ENCODE measurements at places on chromosomes 2 and 18.

DNA sequence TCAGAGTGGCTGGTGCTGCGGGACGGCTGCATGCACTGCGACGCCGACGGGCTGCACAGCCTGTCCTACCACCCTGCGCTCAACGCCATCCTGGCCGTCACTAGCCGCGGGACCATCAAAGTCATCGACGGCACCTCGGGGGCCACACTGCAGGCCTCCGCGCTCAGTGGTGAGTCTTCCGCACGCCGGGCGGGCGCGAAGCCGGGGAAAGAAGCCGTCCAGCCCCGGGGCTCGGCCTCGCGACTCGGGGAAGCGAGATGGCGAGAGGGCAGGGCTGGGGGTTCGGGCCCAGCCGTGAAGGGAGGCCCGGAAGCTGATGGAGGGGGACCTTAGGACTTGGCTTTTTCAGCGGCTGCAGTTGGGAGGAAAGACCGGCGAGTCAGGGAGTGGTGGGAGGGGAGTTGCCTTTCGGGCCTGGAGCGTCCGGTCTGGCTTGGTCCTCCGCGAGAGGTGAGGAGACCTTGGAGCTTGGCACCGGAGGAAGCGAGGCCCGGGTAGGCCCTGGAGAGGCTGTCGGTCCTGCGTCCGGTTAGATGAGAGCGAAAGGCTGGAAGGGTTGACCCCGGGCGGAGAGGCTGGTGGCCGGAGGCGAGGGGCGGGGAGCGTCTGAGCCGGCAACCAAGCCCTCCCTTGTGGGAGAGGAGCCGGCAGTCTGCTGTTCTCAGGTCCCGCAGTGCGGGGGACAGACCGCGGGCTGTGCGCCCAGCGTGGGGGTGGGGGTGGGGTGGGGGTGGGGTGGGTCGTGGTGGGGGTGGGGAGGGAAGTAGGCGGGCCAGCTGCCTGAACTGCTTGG is 691 bp downstream of the BIRC6 start:
- no peak for DNase-seq

DNA sequence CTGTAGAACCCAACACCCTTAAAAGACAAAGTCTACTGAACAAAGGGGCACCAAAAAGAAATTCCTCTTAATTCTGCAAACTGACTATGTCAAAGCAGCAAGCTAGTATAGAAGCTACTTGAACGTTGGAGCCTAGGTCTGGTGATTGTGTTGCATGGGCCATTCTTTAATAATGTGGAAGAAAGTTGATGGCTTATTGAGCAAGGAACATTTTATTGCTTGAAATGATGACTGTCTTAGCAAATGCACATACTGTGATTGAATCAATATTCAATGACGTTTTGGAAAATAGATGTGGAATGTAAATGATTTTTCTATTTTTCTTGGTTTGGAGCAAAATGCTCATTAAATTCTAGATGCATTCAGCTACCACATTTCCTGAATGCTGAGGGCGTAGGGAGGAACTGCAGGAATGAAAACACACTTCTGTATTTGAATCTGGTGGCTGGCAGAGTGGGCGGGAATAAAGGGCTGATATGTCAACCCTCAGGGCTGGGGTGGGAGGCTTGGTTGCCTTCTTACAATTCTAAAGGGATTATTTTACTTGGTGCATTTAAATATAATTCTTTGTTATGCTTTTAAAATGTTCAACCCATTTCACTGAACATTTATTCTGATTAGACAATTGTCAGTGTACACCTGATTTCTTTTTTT is 26.5 kb downstream of the MYO3B start:
- peak; percentile 70 for DNase-seq

GRCh38 chr2:151657667-151658076 is 76.6 kb downstream of the NEB start:
- DNase-seq, result no peak

GRCh38 chr18:28735731-28736130 is 558.8 kb upstream of the CDH2 start:
- no peak for DNase-seq

DNA sequence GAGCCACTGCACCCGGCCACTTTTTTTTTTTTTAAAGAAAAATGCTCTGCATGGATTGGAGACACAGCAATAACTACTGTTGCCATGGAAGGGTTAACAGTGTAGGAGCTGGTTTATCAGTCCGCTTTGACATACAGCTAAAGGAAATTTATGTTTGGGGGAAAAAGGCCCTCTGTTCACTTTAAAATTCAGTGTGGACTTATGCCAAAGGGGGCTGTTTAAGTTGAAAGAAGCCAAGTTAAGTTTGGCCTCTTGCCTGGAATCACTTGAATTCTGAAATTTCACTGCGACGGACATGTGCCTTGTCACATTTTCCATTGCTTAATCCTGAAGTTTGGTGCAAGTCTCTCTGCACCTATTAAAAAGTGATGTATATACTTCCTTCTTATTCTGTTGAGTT is 3.1 kb downstream of the KCNE4 start:
- no peak for DNase-seq

DNA sequence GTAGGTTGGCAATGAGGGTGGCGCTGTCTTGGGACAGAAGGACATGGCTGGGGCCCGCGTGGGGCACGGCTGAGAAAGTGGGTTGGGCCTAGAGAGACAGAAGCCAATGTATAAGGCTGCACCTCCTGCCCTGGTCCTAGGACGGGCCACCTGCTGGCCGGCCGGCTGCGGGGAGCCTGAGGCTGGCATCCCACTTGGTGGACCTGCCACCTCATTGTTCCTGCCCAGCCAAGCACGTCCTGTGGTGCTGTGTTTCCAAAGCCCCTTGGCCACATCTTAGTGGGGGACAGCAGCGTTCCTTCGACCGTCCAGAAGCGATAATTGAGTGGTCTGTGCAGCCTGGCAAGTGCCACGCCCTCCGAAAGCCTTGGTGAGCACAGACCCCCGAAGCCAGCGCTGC is 223.9 kb downstream of the LDLRAD4 start:
- DNase-seq, result no peak

- DNase-seq, result peak; percentile 25
These were observed 937 bp upstream of the LANCL1 start for GRCh38 chr2:210477496-210477895.

- no peak for DNase-seq
These were observed 64.7 kb downstream of the DGKD start for GRCh38 chr2:233418761-233419546.

GRCh38 chr2:206937555-206937954 is 1.8 kb upstream of the CPO start:
- DNase-seq, result no peak

- no peak for DNase-seq
These were observed 246.8 kb upstream of the AGAP1 start for GRCh38 chr2:235247001-235247400.

GRCh38 chr2:204019572-204020501 is 83.3 kb downstream of the ICOS start:
- DNase-seq, result no peak

- DNase-seq, result no peak
These were observed 161.5 kb downstream of the ZNF521 start for GRCh38 chr18:25190472-25190871.

- DNase-seq, result no peak
These were observed 65.4 kb downstream of the CCDC85A start for GRCh38 chr2:56248965-56249742.

DNA sequence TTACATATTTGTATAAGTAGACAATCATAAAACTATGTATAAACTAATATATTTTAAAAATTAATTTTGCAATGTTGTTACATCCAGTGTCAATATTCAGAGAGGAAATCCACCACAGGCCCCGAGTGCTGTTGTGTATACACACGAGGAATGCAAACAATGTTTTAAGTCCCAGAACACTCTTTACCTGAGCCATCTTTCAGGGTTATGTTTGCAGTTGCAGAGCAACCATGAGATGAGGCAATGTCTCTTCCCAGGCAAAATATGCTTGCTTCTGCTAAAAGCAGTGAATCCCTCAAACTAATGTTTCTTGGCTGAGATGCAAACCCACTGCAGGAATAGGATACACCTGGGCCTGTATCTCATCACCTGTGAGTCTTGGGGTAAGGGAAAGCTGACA is 91.3 kb downstream of the ASXL2 start:
- no peak for DNase-seq

DNA sequence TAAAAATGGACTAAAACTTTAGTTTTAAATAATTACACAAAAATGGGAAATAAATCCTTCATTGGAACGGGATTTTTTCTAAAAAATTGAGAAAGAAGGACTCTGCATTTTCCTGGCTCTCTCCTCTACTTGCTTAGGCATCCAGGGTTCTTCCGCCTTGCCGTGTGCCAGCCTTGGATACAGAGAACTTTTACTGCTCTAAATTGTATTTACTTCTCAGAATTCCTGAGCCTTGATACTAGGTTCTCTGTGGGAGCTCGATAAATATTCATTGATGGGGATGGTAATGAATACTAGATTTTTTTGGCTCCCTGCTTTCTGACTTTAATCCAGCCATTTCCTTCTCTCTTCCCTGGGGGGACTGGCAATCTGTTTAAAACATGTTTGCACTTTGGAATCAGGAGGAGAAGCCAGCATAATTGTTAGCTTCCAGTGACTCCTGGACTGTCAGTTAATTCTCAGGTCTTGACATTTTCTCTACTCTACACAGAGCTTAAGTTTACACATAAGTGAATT is 746.1 kb upstream of the LRRTM1 start:
- no peak for DNase-seq

DNA sequence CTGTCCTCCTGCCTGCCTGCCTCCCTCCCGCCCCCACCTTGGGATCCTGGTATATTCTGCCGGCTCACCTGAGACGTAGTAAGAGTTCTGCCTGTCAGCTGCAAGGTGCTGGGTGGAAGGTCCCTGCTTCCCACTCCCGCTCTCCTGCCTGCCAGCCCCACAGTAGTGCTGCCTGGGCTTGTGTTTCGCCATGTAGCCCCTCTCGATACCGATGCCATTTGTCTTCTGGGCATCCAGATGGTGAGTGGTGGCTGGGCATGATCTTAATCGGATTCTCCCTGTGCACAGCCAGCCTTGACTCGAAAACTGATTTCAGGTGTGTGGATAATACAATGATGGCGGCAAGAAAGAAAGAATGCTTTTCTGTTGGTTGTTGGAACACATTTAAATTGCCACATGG is 184.9 kb downstream of the AGAP1 start:
- DNase-seq, result no peak

DNA sequence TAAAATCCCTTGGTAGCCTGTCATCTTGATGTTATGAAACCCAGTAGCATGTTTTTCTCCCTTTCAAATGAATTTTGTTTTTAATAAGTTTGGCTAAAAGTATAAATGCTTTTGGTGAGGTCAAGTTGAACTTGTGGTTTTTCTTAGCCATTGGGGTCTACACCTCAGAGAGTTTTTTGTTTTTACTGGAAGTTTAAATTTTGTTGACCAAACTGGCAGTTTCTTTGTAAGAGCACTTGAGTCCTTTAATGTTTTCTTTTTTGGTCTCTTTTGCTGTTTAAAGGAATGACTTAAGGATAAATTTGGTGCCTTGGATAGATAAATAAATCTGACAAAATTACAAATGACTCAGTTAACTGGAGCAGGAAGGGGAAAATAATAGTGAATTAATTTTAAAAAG is 577.3 kb downstream of the SATB2 start:
- DNase-seq, result no peak

DNA sequence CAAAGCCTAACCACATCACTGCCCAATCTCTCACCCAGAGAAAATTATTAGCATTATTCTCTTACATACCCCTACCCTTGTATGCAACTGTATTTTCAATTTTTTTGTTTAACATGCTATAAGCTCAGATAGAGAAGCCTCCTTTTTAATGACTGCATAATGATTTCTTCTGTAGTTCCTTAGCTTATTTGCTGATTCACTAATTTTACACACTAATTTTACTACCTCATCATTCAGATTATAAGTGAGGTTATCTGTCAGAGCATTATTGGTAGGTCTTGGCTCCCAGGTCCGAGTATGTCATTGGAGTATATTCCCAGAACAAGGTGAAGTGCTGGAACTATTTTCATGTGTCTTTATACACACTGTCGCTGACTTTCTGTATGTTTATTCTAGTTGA is 45.4 kb downstream of the RHBDD1 start:
- DNase-seq, result no peak

DNA sequence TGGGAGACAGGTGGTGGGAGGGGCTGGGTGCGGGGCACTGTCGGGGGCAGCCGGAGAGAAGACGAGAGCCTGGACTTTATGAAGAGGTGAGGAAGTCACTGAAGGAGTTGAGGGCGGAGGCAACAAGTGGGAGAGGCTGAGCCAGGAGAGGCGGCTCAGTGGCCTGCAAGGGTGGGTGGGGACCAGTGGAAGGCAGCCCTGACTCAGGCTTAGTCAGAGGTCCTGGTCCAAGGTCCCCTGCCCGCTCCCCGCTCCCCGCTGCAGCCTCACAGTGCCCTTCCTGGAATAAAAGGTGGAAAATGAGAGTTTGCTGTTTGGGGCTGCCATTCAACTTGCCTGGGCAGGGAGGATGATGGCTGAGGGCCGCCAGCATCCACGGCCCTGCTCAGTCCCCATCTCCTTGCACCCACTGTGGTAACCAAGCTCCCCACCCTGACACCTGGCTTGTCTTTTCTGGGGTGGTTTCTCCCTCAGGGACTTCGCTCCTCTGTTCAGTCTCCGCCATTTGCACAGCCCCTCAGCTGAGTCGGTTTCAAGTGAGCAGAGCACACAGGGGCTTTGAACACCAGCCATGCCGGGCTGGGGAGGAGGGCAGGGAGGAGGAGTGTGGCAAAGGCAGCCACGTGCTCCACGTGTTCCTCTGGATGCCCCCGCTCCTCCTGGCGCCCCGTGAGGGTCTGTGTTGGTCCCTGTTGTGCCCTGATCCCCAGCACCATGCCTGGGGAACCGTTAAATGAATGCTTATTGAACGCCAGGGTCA is 13.7 kb upstream of the RALB start:
- DNase-seq, result no peak

GRCh38 chr2:240240017-240240734 is 99.7 kb upstream of the OTOS start:
- DNase-seq, result no peak

DNA sequence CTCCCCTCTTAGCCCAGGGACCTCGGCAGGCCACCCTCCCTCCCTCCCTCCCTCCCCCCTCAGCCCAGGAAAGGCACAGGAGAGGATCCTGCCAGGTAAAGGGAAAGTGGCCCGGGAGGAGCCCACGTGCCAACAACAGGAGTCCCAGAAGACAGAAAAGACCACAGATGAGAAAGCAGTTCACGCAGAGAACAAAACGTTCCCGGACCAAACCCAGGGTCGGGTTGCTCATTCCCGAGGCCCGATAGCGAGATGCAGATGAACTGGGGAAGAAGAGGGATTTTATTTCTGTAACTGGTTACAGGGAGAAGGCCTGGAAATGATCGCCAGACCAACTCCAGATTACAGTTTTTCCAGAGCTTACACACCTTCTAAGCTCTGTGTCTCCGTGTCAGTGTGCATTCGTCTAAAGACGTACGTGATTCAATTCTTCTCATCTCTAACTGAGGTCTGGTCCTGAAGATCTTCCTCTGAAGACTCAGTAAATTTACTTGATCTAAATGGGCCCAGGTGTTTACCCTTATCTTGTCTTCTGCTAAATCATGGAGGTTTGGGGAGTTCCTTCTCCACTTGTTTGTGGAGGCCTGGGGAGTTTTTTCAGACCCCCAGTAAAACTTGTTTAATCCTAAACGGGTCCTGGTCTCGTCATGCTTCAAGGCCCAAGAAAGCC is 807 bp upstream of the NEU4 start:
- no peak for DNase-seq

- no peak for DNase-seq
These were observed 973.8 kb upstream of the CELF4 start for GRCh38 chr18:38539371-38539770.

GRCh38 chr2:45089554-45090261 is 80.5 kb upstream of the SIX2 start:
- no peak for DNase-seq

- no peak for DNase-seq
These were observed 9.0 kb upstream of the HAAO start for GRCh38 chr2:42801381-42801780.

- no peak for DNase-seq
These were observed 458.8 kb upstream of the NRXN1 start for GRCh38 chr2:51490576-51491234.

- no peak for DNase-seq
These were observed 101.4 kb downstream of the MTX2 start for GRCh38 chr2:176370467-176371171.

Data from head of caudate nucleus (tissue), 42 donors.